HS-5 (cell line): ENCODE measurements at places on chromosomes 3 and 15.

- no peak for DNase-seq
Measured at GRCh38 chr3:186683979-186684378, 18.2 kb downstream of the HRG start.

GRCh38 chr3:56773986-56774385 is 27.8 kb downstream of the ARHGEF3 start:
- DNase-seq, result no peak

- no peak for DNase-seq
Measured at GRCh38 chr3:103968131-103968530, 1398.6 kb upstream of the ALCAM start.

- no peak for DNase-seq
Measured at GRCh38 chr15:41377978-41378377, 24.3 kb downstream of the NDUFAF1 start.

- peak; percentile 84 for DNase-seq
Measured at GRCh38 chr3:50292159-50293078, at the start of gene IFRD2. Gene IFRD2, minus strand, starts transcription at chr3:50292429. Its CDS starts 155 bp downstream, at chr3:50292274.

- no peak for DNase-seq
Measured at GRCh38 chr15:80574590-80574989, 120.5 kb upstream of the ABHD17C start.
